Inflammatory macrophage treated with lipopolysaccharide for 4 hours (primary cell): ENCODE measurements at places on chromosomes 2 and 18.

- no peak for DNase-seq
Measured at GRCh38 chr2:47040651-47041050, 114.5 kb downstream of the STPG4 start.

GRCh38 chr2:174730698-174731018 is 33.6 kb downstream of the CHRNA1 start:
- no peak for DNase-seq

GRCh38 chr2:82839036-82839435 is 1620.0 kb downstream of the SUCLG1 start:
- DNase-seq, result no peak

DNA sequence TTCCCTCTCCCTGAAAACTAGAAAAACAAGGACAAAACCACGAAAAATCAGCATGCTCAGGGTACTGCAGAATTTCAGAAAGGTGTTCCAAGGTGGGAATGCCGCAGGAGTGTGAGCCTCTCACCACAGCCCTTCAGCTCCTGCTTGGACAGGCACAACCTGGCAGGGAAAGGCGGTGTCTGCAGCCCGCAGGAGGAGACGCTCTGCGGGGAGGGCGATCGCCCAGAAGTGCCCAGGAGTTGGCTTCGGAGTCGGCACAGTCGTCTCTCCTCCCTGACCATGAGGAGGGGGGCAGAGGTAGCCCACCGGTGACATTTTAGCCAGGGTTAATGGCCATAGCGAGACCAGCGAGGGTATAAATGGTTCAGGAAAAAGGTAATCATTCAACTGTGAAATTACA is 57.2 kb downstream of the TMEM18 start:
- no peak for DNase-seq

DNA sequence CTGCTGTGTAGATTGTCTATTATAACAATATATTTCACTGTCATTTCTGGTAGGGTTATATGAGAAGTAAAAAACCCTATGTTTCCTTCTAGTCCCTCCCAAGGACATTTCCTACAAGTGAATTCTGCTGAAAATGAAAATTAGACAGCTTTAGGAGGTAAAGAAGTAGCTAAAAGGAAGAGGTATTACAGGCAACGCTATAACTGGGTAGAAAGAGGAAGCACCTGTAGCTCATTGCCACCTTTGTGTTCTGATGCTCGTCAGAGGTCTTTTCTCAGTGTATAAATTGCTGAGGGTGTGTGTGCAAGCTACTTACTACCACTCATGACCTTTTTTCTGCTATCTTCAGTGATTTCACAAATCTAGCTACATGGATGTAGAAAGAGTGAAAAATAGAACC is 1.4 kb downstream of the DNAJC10 start:
- DNase-seq, result no peak

DNA sequence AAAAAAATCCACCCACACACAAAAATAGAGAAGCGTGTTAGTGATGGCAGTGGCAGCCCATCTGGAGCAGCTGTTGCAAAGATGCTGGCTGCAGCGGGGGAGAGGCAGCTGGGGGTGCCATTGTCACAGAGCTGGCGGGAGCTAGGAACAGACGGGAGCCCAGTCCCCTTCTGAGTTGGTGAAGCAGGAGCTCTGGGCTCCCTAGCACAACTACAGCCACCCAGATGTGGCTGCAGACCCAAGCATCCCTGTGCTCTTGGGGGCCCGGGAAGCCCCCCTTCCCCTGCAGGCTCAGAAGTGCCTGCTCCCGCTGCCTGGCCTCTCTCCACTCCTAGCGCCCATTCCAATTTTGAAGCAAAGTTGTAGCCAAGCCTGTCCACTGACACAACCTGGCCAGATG is 366.6 kb upstream of the MC4R start:
- no peak for DNase-seq

- DNase-seq, result no peak
Measured at GRCh38 chr2:128632501-128632800, 313.8 kb upstream of the HS6ST1 start.

- DNase-seq, result no peak
Measured at GRCh38 chr2:236523249-236523648, 46.4 kb upstream of the ACKR3 start.

DNA sequence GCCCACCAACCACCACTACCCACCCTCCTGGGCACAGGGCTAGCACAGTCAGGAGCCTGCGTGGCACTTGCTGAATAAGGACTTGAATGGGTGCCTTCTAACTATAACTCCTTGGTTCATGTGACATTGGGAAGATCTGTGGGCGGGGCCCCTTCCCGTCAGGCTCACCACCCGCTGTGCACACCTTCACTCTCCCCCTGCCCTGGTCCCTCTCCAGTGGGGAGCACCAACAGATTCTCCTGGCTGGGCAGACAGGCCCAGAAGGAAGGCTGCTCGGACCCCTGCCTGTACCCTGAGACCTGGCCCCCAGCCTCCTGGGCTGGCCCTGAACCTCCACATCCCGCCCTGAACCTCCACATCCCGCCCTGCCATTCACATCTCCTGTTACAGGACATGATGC is 33.4 kb upstream of the POMC start:
- DNase-seq, result no peak
